CD4-positive, CD25-positive, alpha-beta regulatory T cell (primary cell): ENCODE measurements at places on chromosomes 1 and 21.
A peak's percentile ranks its signal among the peaks of the same experiment; 100 is the strongest.

DNA sequence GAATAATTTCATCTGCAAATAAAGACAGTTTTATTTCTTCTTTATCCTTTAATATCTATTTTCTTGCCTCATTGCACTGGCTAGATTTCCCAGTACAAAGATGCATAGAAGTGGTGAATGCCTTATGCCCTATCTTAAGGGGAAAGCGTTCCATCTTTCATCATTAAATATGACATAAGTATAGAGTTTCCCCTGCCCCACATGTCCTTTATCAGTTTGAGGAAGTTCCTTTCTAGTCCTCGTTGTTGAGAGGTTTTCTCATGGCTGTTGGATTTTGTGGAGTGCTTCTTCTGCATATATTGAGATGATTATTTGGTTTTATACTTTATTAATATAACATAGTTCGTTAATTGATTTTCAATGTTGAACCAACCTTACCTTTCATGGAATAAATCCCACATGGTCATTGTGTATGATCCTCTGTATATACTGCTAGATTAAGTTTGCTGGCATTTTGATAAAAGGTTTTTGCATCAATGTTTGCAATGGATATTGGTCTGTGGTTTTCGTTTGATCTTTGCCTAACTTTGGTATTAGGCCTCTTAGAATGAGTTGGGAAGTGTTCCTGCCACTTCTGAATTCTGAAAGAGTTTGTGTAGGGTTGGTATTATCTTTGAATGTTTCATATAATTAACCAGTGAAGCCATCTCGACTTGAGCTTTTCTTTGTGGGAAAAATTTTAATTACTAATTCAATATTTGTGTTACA is 15.6 kb downstream of the PRKACB start:
- DNase-seq = no peak

DNA sequence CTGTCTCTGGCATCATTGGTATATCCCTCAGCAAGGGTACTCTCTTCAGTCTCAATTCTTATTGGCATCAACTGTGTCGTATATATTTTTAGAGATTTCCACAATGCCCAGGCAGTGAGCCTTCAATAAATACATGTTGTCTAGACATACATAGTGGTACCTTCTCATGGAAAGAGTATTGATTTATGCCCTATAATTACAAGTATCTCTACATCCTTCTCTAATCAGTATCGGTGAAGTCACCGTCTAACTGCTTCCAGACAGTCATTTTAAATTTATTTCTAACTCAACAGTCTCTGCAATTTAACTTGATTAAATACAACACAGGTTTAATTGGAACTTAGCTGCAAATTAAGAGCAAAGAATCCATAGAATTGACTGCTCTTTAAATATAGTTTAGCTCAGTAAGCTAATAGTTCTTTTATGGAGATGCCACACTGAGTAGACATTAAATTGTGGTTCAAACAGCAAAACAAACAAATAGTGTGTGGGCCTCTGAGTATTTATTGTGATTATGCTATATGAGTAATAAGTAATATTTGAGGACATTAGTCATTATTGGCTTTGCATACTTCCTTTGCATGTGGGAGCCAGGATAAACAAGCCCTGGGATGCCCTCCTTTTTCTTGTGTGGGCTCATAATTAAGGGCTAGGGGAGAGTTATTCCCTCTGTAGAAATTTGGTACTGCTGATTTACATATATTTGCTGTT is 126.9 kb upstream of the DUSP10 start:
- no peak for DNase-seq

DNA sequence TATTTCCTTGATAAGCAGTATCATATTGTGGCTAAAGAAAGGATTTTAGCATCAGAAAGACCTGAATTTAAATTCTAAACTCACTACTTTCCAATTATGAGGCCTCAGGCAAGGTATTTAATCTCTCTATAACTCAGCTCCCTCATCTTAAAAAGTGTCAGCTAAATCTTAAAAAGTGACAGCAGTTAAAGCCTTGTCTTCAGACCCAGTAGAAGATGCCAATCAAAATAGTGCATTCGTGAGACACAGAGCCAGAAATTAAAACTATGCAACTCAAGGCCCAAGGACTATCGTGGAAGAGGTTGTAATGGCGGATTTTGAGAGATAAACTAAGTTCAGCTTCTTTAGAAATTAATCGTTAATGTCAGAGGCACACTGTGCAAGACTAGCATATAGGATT is 677.5 kb upstream of the BRINP3 start:
- DNase-seq = no peak

DNA sequence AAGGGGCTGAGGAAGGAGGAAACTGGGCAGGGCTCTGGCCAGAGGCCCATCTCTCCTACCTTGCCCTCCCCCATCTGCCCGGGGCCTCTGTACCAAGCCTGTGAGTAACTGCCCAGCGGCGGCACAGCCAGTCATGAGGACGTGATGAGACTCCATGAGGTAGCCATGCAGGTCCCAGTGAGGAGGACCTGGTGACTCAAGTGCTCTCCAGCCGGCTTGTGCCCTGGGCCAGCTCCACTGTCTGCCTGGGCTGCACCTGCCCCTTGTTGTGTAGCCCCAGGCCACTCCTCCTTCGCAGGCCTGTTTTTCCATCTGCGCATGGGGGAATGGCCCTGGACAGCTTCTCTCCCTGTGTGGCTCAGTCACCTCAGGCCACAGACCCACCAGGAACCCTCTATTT is 42.0 kb upstream of the PADI1 start:
- no peak for DNase-seq

DNA sequence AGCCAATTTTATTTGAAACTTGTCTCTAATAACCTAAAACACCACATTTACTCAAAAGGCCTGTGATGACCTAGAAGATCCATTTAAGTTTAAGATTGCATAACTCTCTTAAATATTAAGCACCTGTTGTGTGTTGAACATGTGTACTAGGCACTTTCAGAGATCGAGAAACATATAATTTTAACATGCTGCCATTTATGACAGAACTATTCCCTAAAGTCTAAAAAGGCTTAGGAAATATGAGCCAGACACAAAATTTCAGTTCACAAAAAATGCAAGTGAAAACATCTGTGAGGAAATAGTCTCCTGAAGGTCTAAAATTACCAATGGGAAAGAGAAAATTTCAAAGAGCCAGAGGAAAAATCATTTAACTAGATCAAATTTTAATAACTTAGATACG is 37.7 kb downstream of the CEP170 start:
- DNase-seq = no peak

GRCh38 chr1:91817211-91817905 is 68.6 kb downstream of the TGFBR3 start:
- no peak for DNase-seq

DNA sequence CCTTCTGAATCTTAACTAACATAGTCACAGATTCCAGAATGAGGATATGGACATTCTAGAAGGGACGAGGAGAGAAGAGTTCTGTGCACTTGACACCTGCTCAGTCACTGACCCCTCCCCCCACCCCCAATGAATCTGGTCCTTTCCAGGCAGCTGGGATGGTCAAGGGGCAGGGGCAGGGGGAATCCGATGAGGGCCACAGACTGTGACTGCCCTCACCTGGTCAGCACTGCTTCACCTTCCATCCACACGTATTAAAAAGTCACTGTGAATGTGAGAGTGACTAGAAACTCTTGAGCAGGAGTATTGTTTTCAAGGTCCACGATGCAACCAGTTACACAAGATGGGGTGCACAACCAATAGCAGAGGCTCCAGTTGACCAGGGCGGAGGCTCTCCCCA is 9.5 kb upstream of the PRAMEF12 start:
- no peak for DNase-seq

DNA sequence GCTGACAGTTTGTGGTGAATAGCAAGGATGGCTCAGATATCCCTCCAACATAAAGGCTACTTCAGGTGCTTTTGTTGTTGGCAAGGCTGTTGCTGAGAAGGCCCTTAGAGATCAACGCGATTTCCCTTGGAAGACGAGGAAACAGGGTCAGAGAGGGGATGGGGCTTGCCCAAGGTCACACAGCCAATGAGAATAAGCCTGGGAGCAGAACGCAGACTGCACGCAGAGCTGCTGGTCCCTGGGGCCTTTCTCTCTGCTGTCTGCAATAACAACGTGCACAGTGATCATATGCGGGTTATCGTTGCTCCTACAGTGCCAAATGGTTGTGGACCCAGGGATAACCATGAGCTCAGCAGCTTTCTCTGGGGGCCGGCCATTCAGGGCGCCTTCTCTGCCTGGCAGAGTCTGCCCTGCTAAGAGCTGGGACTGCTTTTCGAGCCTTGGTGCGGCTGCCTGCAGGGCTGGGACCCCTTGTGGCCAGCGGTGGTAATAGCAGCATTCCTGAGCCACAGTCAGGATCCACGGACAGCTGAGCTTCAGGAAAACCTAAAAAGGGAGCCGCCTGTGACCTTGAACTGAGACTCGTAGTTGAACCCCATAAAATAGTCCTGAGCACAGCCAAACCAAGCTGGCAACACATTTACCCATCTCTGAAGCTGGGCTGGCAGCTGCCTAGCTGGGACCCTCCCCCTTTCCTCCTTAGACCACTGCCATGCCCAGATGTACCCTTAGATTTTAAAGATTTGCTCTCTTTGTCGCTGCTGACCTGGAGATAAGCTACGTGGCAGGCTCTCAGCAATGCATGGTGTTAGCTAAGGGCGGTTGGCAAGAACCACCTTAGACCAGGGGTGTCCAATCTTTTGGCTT is 39.8 kb downstream of the HTR6 start:
- DNase-seq = peak; percentile 36

GRCh38 chr1:228345201-228345930 is 61.3 kb downstream of the TRIM11 start:
- no peak for DNase-seq

- no peak for DNase-seq
Measured at GRCh38 chr1:21914450-21914849, 22.7 kb downstream of the HSPG2 start.

DNA sequence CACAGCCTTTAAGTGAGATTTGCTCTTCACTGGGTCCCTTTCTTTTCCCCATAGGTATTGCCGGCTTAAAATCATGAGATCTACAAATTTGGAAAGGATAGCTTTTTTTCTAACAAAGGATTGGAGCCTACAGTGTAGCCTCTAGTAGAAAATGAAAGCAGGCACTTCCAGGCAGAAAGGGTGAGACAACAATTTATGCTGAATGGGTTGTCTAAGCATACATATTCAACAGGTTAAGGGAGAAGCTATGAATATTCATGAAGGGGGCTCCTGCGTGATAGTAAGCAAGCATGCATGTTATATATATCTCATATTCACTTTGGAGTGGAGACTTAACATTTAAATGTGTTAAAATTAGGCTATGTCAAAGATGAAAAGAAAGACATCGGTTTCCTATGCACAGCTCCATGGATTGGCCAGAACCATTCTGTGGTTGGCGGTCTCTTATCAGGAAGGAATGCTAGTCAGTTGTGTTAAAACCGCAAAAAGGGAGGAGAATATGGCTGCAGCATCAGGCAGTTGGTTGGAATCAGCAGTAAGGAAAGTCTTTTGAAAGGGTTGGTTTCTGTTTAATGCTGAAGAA is 66.0 kb downstream of the VCAM1 start:
- DNase-seq = no peak

- no peak for DNase-seq
Measured at GRCh38 chr1:89946532-89946931, 48.4 kb upstream of the ZNF326 start.

DNA sequence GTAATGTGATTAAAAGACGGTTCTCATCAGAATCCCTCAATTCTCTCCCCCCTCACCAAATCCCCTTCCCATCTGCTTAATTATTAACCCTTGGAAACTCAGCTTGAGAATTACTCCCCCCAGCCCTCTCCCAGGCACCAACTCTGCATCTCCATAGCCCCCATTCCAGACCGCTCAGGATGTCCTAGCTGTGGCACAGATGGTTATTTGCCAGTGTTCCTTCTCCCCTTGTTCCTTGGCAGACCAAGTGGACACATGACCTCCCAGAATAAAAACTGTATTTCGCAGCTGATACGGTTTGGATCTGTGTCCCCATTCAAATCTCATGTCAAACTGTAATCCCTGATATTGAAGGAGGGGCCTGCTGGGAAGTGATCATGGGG is 14.6 kb downstream of the HENMT1 start:
- no peak for DNase-seq

- DNase-seq = no peak
Measured at GRCh38 chr1:204885288-204885711, 14.6 kb downstream of the NFASC start.

DNA sequence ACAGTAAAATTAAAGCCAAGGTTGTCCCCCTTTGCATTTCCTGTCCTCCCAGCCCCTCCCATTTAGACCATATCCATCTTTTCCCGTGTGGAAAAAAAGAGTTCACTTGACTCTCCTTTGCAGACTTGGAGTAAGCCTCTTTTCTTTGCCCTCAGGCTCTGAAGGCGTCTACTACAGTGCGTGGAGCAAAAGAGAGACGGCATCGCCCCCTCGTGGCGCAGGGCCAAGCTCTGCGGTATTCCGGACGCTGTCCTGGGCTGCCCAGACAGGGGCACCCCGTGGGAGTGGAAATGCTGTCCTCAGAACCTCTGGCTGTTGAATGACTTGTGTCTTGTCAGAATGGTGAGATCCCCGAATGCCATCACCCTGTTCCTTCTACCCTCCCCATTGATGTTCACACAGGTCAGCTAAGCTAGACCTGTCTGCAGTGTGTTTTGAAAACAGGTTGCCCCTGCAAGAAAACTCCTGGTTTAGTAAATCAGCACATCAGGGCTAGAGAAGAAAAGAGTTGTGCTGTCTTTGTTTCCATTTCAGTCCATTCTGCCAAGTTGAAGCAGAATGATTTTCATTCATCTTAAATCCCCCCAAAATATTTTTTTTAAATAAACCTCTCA is 12.3 kb upstream of the GJA8 start:
- DNase-seq = peak; percentile 18

DNA sequence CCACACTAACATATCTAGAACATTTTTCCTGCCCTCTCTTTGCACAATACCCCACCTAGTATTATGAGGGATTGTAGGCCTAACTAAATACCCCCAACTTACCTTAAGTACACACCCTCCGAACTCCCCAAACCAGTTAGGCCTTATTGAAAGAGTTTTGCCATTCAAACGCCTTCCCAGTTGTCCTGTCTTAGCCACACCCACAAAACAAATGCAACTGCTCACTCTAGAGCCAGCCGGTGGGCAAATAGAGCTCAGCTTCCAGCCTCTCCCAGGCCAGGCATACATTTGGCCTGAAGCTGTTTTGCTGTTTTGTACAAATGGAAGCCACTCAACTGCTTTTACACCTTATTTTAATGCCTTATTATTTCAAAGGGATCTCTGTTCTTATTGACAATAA is 224.2 kb upstream of the RUNX1 start:
- no peak for DNase-seq

DNA sequence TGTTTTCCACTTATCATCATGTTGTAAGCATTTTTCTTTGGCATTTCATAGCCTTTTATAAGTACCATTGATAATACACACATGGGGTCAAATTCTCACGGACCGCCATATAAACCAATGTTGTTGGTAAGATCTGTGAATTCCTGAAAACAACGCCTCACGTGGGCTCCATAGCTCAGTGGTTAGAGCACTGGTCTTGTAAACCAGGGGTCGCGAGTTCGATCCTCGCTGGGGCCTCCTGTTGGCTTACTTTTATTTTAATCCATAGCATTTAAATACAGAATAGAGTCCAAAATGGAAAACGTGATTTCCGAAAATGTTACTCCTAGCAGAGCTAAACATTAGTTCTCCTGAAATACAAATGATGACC is 83.1 kb downstream of the HHIPL2 start:
- DNase-seq = peak; percentile 54

GRCh38 chr1:157090771-157091170 is 8.8 kb downstream of the ETV3L start:
- DNase-seq = no peak

GRCh38 chr1:29237129-29237821 is 953 bp downstream of the PTPRU start:
- DNase-seq = no peak
